Dermis microvascular lymphatic vessel endothelial cell (primary cell): ENCODE measurements at places on chromosomes 7 and 10. TPM values are rescaled to one million over a fixed set of nuclear protein-coding genes. Genes with fewer than 3 reads are reported as not detected.
A peak's percentile ranks its signal among the peaks of the same experiment; 100 is the strongest.

- DNase-seq: no peak
These were observed 33.8 kb downstream of the GPR22 start for GRCh38 chr7:107503687-107504086.

DNA sequence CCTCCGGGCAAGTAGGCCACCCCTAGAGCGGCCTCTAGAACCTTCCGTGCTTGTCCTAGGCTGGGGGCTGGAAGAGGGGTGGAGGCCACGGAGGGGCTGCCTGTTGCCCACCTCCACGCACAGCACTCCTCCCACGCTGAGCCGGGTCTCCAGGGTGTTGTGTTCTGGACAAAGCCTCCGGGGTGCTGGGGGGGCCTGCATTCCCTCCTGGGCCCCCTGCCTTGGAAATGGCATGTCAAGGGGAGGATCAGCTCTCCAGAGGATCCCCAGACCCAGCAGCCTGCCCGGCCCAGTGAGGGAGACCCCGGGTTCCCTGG, 8.1 kb upstream of the TTYH3 start:
- no peak for DNase-seq

DNA sequence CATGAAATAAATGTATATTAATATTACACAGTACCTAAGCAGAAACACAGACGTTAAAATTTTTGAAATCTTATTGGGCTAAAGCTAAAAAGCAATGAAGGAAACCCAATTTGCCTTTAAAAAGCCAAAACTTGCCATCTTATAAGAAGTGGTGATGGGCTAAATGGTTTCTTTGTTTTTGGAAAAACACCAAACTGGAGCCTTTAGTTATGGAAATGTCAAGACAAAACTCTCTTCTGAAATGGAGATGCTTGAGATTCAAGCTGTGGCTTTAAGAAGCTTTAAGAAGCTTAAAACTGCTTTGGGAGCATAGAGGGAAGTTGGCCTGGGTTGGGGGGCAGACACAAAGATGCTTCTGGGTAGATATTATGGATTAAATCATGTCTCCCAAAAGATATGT, 277.0 kb downstream of the GFRA1 start:
- no peak for DNase-seq

DNA sequence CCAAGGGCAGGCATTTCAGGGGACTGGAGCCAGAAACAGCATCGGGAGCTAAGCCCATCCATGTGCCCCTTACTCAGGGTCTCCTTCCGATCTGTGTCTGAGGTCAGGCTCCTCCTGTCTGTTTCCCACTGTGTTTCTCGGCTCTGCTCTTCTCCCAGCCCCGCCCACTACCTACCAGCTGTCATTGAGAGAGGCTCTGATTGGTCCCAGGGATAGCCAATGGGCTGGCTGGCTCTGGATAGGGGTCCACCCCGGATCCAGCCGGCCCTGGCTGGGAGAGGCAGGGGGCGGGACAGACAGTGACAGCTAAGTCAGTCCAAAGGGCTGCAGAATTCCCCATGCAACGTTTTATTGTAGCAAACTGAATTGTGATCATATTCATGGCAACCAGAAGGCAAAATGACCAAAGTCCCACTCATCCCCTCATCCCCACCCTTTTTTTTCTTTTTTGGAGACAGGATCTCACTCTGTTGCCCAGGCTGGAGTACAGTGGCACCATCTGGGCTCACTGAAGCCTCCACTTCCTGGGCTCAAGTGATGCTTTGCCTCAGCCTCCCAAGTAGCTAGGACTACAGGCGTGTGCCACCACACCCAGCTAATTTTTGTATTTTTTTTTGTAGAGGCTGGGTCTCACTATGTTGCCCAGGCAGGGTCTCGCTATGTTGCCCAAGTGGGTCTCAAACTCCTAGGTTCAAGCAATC, 76.3 kb downstream of the CLIP2 start:
- DNase-seq: peak; percentile 49

DNA sequence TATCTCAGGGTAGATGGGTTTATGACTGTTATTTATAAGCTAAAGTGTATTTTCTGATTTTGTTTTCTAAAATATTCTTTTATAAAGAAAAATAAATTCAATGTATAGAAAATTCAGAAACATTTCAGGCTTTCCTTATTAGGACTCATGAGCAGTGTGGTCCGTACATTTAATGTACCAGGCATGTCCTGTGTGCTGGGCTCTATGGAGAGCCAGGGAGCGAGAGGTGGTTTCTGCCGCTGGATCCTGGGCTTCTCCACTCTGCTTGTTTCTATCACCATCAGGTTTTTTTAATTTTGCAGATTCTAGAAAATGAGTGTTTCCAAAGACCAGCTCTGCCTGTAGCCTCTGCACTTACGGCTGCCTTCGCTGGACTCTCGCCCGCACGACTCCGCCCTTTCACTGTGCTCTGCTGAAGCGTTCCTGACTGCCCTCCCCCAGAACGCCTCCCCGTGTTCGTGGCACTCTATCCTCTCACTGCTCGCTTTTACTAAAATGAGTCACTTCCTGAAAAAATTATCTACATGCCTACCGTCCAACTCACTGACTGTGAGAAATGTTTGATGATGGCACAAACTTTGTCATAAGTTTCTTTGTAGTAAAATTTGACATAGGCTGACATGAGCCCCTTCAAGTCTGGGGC, 188.5 kb downstream of the ZMYND11 start:
- DNase-seq: peak; percentile 87

- no peak for DNase-seq
These were observed 256.4 kb downstream of the TRIL start for GRCh38 chr7:28701731-28702130.

- DNase-seq: no peak
These were observed 238.6 kb downstream of the EBF3 start for GRCh38 chr10:129725482-129725881.

DNA sequence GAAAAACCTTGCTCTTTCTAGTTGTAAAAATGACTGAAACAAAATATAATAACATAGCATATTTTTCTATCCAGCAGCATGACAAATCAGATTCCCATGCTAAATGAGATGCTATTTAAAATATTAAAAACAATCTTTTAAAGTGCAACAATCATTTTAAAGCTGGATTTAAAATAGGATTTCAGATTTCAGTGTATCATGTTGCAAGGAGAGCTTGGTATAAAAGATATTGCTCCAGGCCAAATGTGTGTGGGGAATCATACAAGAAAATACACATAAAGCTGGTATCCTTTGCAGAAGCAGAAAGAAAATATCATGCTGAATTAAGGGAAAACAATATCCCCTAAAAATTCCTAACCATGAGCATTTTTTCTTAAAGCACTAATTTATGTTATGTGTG, 42.2 kb downstream of the SLC13A1 start:
- no peak for DNase-seq

Gene DYDC2
- total RNA-seq: 0.39 TPM in 1 of 2 replicates, not detected in the other

Gene FLNC
- 130 and 133 TPM in 2 replicates for total RNA-seq

Gene PITRM1
- total RNA-seq: 60.7 and 62.8 TPM in 2 replicates

Gene TMED4
- total RNA-seq: 45.3 and 66.4 TPM in 2 replicates

Gene CASTOR2
- total RNA-seq: 10.5 and 14.7 TPM in 2 replicates

Gene NUDT13
- total RNA-seq: 1.0 and 1.3 TPM in 2 replicates

Gene GJC3
- total RNA-seq: 0.26 and 0.63 TPM in 2 replicates
